Bone marrow (tissue), 2 donors: ENCODE measurements at places on chromosomes 7 and 10.

GRCh38 chr7:91140982-91141381, 123.3 kb upstream of the FZD1 start:
- DNase-seq, result no peak

DNA sequence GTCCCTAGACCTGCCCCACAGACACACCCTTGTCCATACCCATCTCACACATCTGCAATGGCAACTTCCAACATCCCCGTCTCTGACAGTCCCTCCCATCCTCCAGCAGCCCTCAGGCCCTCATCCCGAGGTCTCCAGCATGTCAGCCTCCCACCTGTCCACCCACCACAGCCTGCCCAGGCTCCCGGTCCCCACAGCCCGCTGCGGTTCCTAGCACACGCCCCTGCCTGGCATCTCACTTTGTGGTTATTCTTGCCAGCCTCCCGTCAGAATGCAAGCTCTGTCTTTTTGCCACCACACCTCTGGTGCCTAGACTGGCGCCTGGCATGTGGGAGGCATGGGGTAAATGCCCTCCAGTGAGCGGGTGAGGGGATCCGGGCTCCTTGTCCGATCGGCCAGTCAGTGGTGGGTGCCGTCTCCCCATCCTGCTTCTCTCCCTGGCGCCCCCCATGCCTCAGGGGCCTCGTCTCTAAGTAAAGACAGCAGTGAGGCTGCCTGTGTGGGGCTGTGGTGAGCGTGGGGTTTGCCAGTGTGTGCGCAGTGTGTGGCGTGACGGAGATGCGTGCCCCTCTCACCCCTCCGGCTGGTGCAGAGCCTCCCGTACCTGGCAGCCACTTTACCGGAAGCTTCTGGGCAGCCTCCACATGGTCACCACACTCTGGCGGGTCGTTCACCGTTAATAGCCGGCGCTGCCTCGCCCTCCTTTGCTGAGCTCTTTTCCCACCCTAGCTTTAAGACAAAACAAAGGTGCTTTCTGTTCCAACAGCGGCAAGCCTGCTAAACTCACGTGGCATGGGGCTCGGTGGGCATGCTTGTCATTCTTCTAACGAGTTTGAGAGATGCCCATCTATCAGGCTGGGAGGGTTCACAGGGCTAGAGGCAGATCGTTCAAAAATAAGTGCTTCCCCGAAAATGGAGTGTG, 28.5 kb upstream of the TTYH3 start:
- DNase-seq, result no peak

DNA sequence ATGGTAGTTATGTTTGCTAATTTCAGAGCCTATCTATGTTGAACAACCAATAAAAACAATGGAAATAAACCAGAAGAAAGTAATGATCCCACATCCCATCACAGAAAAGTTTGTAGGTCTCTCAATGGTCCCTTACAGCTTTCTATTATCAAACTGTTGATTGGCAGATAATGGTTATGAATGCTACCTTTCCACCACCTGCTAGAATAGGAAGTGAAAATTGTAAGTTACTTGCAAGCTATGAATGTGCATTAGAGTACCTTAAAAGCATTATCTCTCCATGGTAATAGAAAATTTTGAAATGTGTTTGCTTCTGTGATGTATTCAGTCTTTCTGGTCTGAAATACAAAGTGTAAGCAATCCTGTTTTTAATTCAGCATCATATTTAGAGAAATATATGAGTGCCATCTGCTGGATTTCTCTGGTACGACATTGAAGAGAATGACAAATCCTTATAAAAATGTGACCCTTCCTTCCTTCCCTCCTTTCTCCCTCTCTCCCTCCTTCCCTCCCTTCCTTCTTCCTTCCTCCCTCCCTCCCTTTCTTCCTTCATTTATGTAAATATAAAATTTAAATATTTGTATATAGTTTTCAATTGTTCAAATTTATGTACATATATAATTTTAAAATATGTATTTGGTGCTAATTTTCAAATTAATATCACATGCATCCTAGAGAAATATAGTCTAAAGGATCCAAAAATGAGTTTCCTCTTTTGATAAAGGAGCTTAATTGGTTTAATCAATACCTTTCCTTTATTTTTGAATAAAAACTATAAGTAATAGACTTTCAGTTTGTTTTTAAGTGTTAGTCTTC, 41.4 kb upstream of the PNLIPRP3 start:
- no peak for DNase-seq

DNA sequence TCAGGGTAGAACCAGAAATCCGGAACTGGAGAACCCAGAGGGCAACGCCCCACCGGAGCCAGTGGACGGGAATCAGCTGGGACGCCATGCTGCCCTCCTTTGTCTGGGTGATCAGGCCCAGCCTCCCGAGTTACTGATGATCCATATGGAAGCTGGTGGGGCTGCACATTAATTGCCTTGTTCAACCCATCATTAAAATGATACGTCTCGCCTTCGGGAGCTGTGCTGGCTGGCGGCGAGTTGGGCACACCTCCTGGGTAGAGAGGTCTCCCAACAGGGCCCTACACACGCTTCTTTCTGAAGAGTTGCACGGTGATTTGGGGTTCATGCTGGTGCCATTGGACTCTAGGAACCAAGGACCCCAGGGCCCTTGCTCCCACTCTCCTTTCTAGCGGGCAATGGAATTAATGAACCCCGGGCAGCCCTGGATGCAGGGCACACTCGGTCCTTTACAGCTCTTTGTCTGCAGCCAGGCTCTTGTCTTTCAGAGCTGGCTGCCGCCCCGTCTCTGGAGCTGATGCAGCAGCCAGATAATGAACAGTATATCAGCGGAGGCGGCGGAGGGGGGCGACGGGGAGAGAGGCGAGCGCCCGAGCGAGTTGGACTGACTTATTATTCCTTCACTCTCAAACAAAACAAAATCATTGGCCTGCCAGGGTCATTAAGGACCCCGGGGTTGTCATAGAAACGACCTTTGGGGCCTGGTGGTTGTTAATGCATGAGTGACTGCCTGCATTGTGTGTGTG, 412.2 kb upstream of the ZMIZ1 start:
- DNase-seq, result no peak

GRCh38 chr7:130941322-130942210, 207.6 kb upstream of the KLF14 start:
- no peak for DNase-seq

DNA sequence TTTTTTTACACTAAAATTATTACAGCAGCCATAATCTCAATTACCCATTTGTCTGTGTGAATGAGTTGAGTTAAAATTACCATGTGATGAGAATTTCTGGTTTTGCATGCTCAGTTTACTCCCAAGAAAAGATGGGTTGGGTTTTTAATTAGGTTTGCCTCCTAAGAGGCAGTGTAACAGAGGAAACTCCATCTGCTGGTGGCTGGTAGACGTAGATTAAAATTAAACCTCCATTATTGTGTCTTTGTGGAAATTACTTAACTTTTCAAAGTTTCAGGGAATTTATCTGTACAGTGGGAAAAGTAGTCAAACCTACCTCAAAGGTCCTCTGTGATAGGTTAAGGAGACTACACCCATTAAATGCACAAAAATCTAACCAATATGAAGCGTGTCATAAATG, 954.2 kb downstream of the PCDH15 start:
- DNase-seq, result no peak

DNA sequence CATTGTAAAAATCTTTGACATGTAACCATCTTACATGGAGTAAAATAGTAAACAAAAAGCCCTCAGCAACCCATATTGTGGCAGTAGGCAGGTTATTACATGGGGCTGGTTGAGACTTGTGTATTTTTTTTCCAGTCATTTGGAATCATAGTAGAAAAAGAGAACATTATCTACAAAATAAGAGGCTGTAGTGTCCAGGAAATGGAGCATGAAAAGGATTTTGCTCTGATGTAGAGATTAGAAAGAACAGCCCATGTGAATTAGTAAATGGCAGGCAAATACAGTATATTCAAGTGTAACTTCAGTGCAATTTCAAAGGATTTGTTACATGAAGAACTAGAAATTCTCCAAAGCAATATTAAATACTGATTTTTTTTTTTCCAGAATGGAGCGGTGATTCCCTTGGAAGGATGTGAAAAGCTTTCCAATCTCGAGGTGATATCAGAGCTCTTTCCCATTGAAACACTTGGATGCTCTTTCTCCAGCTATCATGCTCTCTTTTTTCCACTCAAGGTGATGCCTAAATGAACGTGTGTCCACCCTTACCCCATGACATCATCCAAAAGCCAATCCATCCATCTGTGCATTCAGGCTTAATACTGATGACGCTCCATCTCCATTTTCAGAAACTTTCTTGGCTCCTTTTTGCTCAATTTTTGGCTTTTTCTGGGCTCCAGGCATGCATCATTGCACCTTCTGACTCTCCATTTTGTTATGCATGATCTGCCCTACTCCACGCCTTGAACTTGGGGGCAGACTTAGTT, 1034.7 kb downstream of the TYW1 start:
- no peak for DNase-seq

DNA sequence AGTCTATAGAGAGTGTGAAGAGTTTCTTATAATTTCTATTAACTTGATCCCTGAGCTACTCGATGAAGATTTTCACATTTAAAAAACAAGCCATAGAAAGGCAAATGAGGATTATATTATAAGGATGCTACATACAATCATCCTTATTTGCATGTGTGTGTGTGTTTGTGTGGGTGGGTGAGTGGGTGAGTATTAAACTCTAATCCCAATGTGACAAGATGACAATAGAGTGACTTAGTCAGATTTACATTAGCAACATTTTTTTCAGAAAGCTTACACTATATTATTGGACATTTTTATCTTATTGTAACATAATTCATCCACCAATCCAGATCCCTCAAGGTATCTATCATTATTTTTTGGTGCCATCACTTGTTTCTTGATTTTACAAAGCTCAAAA, 331.7 kb downstream of the SORCS1 start:
- DNase-seq, result no peak

DNA sequence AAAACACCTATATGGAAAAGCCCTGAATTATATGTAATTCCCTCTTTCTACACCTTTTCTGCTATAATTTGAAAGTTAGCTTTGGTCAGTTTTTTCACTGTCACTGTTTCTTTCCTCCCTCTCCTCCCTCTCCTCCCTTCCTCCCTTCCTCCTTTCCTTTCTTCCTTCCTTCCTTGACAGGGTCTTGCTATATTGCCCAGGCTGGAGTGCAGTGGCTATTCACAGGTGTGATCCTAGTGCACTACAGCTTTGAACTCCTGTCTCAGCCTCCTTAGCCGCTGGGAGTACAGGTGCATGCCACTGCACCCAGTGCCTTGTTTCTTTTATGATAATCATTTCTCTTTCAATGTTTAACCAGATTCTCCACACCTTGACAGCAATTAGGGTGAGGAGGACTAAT, 22.1 kb upstream of the UMAD1 start:
- DNase-seq, result no peak

DNA sequence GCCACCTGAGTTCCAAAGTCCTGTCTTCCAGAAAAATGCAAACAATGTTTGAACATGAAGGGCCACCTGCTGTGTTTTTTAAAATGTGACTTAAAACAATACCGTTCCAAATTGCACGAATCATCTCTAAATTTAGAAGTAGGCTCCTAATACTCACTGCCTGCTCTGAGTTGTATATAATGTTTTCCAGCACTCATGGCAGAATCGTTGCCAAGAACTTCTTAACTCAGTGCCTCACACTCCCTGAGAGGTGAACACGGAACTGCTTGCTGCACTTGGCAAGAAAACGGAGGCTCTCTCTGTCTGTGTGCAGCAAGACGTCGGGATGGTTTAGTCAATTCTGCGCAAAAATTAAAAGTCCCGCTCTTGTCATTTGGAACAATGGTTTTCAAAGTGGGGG, 757.3 kb upstream of the AUTS2 start:
- no peak for DNase-seq

DNA sequence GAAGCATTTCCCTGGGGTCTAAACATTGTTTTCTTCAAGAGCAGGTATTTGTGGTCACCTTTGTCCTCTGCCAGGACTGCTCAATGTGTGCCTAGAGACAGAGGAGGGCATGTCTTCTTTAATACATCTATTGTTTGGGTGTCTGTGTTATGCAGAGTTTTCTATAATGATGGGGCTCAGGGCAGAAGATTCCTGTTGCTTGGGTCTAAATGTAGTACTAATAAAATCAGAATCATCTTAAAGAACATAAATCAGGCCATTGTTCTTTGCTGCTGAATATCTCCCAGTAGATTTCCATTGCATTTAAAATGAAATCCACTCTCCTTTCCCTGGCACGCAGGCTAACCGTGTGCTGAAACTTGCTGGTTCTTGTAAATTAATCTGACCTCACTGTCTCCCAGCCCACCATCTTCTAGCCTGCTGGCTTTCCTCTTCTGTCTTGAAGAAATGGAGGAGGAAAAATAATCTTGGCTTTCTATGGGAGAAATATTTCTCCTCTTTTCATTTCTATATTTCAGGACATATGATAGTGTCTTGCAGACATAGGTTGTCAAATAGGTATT, 1396.8 kb downstream of the GATA3 start:
- DNase-seq, result no peak

GRCh38 chr7:149334219-149334618, 72.2 kb downstream of the ZNF783 start:
- DNase-seq, result no peak

DNA sequence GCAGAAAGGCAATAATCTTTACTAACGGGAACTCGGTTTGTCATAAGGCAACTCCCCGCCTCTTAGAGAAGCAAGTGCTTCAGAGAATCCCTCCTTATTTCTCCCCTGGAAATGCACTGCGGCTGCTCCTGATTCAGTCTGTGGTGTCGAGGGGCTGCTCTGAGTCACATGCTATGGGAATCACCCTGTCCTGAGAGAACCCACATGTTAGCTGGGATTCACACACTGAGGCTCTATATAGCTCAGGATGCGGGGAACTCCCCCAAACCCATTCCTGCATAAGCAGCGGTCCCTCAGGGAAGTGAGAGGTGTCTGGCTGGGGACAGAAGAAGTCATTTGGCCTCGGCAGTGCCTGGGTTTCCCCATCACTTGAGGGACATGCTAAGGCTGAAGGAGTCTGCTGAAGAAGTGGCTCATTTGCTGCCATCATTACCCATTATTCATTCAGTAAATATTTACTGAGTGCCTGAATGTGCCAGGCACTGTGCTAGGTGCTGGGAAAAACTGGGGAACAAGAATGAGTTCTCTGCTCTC, 87.5 kb downstream of the ATXN7L1 start:
- DNase-seq, result no peak

DNA sequence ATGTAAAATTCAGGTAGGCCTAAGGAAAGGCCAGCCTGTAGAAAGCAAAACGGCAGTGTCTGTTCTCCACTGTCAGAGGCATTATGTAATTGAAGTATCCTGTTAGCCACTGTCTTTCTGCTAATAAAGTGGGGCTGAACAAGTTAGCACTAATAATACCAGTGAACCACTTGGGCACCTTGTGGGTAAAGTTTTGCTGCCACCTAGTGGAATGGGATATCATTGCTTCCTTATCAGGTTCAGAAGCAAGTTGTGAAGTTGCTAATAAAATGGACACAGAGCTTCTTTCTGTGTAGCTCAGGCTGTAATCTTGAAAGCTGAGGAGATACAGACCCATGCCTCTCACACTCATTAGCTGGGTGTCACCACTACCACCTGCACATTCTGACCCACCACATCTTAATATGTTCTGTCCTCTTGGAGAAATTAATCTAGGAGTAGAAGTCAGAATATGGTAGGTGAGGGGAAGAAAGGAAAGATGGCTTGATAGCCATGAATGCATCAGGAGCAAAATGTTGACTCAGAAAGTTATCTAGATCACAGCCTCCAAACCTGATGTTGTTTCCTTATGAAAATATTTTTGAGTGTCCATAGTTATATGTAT, 175.1 kb downstream of the SEPTIN7 start:
- no peak for DNase-seq
